ENCODE measurements at places on chromosomes 13 and 19.

DNA sequence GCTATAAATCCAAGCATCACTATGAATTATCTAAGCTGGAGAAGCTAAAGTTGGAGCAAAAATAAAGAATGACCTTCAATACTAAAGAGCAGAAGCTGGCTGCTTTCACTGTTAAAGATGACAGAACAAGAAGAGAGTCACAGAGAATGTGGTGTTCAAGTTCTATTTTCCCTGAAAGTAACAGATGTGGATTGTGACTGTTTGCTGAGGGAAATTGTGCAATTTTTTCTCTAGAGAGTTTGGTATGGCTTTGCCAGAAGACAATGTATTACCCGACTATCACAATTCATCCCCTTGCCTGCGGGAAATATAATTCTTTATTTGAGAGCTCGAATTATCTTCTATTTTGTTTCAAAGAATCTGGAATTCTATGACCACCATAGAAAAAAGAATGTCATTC lies 83.1 kb downstream of the TNFSF13B start:
- peak; percentile 31 for DNase-seq

DNA sequence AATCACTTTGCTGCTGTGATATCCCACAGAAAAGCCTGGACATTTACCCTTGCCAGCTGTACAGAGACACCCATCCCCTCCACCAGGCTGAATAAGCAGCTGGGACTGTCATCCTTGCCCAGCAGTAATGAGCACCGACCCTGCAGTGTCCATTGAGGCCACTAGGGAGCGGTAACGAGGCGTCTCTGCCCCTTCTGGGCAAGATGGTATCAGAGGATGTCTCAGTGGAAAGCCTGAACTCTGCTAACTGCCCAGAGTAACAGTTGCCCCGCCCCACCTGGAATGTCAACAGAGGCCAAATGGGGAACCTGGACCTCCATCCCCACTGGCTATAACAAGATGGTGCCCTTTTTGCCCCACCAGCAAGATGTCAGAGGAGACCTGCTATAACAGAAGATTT lies 22.8 kb upstream of the CEACAM20 start:
- no peak for DNase-seq

- peak; percentile 7 for DNase-seq
Observed at GRCh38 chr13:103540382-103540765, 474.2 kb upstream of the SLC10A2 start.

- no peak for DNase-seq
Observed at GRCh38 chr19:17069193-17069592, 6.1 kb downstream of the HAUS8 start.

DNA sequence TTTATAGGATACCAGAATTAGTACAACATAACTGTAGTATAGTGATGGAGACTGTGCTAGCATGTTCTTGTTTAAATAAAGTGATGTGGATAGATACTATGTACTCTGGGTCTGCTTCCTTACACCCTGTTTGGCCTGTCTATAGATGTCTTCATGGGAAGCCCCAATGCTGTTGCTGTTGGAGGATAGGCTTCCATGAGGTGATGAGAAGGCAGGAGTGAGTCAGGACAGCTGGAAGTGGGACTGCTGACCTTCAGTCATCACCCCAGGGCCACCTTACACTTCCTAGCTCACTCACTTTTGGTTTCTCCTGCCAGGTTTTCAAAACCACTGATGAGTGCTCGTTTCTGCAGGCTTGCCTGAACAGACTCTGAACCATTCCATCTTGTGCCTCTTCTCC lies 4.2 kb downstream of the KCTD4 start:
- DNase-seq: no peak

- peak; percentile 23 for DNase-seq
Observed at GRCh38 chr13:75687150-75687763, 51.1 kb downstream of the LMO7 start.

GRCh38 chr13:95111608-95112007 lies 189.6 kb downstream of the ABCC4 start:
- no peak for DNase-seq

DNA sequence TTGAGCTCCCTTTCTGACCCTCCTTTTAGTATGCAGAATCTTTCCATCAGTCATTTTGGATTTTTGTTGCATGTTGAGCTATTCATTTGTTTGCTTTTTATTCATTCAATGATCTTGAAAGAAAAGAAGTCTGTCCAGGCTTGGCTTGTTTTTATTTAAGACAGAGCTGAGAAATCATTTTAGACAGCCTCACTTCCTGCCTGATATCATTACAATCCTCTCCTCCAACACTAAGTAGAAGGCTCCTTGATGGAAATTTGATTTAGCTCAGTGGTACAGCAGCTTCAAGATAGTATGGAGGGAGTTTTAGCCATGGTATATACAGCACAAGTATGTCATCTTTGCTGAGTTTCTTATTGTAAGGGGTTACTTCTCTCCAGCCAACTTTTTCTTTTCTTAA lies 28.4 kb downstream of the MBNL2 start:
- DNase-seq: no peak

DNA sequence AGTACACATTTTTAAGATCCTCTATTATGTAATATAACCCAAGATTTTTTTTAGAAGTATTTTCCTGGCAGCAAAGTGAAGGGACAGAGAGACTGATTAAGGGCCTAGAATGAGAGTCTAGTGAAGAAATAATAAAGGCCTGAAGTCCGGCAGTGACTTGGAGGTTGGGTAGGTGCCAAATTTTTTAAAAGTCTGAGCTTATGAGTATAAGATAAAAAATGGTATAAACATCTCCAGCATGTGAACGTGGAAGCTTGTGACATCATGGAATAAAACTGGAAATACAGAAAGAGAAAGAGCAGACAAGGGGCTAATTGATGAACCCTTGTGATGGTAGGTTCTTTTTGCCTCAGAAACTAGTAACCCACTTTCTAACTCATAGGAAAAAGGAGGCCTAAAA lies 174.6 kb downstream of the SUCLA2 start:
- DNase-seq: no peak

Data from NCI-H1694 treated with DMSO at 0.1 percent for 48 hours (cell line).